SJSA1 (cell line): ENCODE measurements at places on chromosomes 1 and 21. TPM values are rescaled to one million over a fixed set of nuclear protein-coding genes. Genes with fewer than 3 reads are reported as not detected.

DNA sequence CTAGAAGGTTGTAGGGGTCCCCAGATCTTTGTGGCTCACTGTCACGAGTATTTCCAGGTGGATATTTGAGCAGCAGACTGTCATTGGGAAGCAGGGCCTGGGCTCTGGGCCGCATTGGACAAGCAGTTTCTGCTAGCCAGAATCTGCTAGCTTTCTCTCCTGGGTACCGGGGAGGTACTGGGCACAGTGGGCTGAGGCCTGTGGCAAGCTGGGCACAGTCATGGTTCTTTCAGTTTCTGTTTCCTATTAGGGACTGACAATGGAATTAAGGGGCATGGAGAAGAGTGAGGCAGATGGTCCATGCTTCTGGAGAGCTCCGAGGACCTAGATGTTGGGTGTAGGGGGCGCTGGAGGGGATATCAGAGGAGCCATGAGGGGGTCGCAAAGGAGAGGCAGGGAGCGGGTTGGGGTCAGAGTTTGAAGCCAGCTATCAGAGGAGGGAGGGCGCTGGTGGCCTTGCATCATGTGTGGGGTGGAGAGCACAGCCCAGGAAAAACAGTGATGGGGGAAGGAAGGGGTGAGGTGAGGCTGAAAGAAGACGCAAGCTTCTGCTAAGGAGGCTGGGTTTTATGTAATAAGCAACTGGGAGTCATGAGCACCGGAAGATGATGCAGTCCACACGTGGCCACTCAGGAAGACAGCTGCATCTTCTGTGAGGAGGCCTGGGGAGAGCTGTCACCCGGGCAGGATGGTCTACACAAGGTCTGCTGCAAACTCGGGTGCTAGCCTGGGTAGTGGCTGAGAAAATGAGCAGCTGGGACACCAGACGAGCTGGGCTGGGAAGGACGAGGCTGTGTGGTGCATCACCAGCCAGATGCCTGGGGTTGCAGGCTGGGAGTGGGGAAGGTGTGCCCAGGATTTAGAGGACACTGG is 72.7 kb downstream of the IER5 start:
- DNase-seq: no peak
- no peak overlapping the region for H3K4me3 ChIP-seq
- no peaks in the 10 kb centered on the region for H3K36me3 ChIP-seq
- no peaks in the 10 kb centered on the region for H3K4me1 ChIP-seq
- H3K27me3 ChIP-seq: no peaks in the 10 kb centered on the region

GRCh38 chr1:205047764-205048231 is 4.8 kb downstream of the CNTN2 start:
- no peaks in the 10 kb centered on the region for H3K4me1 ChIP-seq
- no peak for DNase-seq
- no peak overlapping the region for H3K4me3 ChIP-seq
- no peak overlapping the region for H3K27ac ChIP-seq
- H3K36me3 ChIP-seq: no peaks in the 10 kb centered on the region

- no peak overlapping the region for H3K27ac ChIP-seq
- no peaks in the 10 kb centered on the region for H3K27me3 ChIP-seq
- no peak overlapping the region for H3K4me3 ChIP-seq
- H3K4me1 ChIP-seq: no peaks in the 10 kb centered on the region
- no peaks in the 10 kb centered on the region for H3K36me3 ChIP-seq
Measured at GRCh38 chr1:87852410-87853161, 523.9 kb downstream of the LMO4 start.

DNA sequence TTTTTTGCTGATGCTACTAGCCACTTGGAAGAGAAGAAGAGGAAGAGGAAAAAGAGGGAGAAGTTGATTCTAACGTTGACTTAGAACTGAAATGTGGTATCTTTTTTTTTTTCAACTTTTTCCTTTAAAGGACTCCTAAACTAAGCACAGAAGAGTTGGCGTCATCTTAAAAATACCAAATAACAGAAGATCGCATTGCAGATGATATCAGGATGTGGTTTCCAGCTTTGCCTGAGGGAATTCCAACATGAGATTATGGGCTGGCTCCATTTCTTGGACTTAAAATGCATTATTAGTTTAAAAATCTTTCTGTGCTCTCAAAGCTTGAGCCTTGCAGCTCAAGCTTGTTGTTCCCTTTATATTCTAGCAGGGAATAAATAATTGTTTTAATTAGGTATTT is 29.8 kb downstream of the WDR3 start:
- no peak overlapping the region for H3K27ac ChIP-seq
- H3K4me3 ChIP-seq: no peak overlapping the region
- no peaks in the 10 kb centered on the region for H3K4me1 ChIP-seq
- H3K27me3 ChIP-seq: no peaks in the 10 kb centered on the region

GRCh38 chr1:162639718-162640117 is 7.5 kb downstream of the DDR2 start:
- no peak overlapping the region for H3K4me3 ChIP-seq
- H3K27ac ChIP-seq: no peak overlapping the region
- no peaks in the 10 kb centered on the region for H3K27me3 ChIP-seq
- peaks cover 28% of the 10 kb centered on the region for H3K36me3 ChIP-seq

GRCh38 chr1:61898658-61899057 is 156.4 kb downstream of the PATJ start:
- H3K27ac ChIP-seq: no peak overlapping the region
- H3K36me3 ChIP-seq: no peaks in the 10 kb centered on the region
- no peak overlapping the region for H3K4me3 ChIP-seq
- H3K4me1 ChIP-seq: no peaks in the 10 kb centered on the region

DNA sequence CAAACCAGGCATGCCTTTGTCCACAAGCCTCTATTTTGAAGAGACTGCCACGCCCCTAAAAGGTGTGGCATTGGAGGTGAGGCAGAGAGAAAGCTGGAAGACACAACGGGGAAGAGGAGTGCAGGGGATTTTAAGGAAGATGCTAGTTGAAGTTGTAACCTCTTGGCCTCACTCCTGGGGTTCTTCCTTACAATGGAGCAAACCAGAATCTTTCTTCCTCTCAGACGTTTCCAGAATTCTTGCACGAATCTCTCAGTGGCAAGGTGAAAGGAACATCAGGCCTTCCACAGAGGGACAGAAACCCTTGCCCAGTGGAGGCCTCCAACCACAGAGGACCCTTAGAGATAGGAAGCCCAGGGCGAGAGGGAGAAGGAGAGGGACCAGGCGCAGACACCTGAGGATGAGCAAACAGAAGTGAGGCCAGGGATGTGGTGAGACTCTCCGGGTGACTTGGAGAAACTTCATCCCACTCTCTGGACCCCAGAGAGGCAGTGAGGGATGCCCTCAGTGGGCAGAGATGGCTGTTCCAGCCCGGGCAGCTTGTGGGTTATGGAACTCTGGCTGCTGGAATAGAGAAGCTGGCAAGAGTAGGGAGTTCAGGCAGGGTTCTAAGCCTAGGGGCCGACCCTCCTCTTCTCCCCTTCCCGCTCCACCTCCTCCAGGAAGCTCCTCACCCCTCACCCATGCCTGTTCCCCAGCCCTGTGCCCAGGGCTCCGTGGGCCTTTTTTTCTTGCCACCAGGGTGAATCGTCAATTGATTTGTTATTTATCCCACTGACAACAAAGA is 136.8 kb upstream of the RUNX3 start:
- no peaks in the 10 kb centered on the region for H3K36me3 ChIP-seq
- peaks cover 27% of the 10 kb centered on the region for H3K4me1 ChIP-seq
- DNase-seq: no peak
- H3K27me3 ChIP-seq: no peaks in the 10 kb centered on the region

The SUCO gene
- 24.1 and 26.1 TPM in 2 replicates for total RNA-seq

The NUCKS1 gene
- total RNA-seq: 253 and 290 TPM in 2 replicates

The MEX3A gene
- total RNA-seq: 0.13 and 1.1 TPM in 2 replicates

The RAD54L gene
- total RNA-seq: 10.3 and 10.4 TPM in 2 replicates
